Activated naive CD8-positive, alpha-beta T cell treated with anti-CD3 and anti-CD28 coated beads, Interleukin-2, amount 50 U/mL, for 24 hours (primary cell): ENCODE measurements at places on chromosomes 11 and 22.

GRCh38 chr11:38839071-38839470, 2241.0 kb upstream of the RAG2 start:
- DNase-seq, result no peak

DNA sequence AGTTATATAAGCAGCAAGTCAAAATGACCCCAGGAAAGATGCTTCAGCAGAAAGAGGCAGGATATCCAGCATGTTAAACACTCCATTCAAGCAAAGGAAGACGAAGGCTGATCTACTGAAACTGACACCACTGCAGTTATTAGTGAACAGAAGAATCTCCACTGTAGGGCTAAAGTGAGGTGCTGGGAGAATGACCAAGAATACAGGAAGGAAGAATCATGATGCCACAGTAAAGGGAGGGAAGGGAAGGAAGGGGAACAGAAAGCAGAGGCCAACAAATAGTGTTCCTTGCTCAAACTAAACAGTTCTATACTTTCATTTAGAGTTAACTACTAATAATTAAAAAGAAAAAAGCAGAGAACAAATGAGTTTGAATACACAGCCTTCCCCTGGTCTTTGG, 92.5 kb downstream of the SIK3 start:
- no peak for DNase-seq

DNA sequence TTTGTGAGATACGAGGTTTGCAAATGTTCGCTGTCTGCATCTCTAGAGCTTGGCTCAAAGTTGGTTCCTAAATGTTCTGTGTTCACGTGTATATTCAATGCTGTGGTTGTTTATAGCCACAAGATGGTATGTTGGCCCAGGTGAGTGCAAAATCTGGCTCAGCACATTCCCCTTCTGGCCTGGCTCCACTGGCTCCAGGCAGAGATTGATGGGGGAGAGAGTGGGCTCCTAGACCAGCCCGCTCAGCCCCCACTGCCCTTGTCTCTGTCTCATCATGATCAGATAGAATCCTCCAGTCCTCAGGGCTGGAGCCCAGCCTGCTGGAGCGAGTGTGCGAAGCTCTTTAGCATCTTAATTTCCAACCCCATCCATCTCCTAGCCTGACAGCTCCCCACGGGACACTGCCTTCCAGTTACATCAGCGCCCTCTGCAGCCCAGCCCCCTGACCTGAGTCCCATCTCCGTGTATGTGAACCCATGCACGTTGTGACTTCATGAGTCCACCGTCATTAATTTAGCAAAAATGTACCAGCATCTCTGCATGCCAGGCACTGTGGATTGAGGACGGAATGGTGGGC, 2.0 kb downstream of the P2RX3 start:
- DNase-seq, result no peak

GRCh38 chr11:48081151-48082010, 101.0 kb downstream of the PTPRJ start:
- DNase-seq, result peak; percentile 42

DNA sequence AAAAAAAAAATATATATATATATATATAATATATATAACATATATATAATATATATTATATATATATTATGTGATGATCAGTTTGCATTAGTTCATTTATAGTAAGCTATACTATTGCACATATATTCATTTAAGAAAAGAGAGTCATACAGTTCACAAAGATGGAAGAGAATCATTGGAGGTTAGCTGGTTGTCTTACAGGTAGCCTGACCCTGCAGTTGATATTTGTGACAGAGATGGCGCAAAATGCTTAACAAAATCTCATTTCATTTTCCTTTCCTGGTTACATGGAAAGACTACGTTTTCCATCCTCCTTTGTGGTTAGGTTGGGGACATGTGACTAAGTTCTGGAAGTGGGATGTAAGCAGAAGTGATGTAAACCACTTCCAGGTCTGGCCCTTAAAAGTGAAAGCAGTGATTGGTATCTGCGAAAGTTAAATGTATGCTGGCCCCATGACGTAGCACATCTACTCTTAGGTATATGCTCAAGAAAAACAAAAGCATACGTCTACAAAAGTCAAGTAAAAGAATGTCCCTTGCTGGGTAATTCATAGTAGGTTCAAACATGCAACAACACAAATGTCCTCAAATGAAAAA, 7.2 kb upstream of the TMEM135 start:
- DNase-seq, result no peak

DNA sequence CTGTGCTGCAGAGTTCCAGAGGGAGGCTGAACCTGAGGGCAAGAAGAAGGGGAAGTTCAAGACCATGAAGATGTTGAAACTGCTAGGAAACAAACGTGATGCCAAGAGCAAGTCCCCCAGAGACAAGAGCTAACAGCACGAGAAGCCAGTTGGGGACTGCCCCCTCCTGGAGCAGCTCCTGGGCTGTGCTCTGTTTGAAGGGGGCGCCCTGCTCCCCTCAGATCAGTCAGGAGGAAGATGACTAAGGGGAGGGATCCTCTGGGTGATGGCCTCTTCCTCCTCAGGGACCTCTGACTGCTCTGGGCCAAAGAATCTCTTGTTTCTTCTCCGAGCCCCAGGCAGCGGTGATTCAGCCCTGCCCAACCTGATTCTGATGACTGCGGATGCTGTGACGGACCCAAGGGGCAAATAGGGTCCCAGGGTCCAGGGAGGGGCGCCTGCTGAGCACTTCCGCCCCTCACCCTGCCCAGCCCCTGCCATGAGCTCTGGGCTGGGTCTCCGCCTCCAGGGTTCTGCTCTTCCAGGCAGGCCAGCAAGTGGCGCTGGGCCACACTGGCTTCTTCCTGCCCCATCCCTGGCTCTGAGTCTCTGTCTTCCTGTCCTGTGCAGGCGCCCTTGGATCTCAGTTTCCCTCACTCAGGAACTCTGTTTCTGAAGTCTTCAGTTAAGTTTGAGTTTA, 12.6 kb downstream of the C22orf23 start:
- no peak for DNase-seq

- no peak for DNase-seq
Observed at GRCh38 chr11:120261931-120262330, 22.0 kb downstream of the POU2F3 start.

DNA sequence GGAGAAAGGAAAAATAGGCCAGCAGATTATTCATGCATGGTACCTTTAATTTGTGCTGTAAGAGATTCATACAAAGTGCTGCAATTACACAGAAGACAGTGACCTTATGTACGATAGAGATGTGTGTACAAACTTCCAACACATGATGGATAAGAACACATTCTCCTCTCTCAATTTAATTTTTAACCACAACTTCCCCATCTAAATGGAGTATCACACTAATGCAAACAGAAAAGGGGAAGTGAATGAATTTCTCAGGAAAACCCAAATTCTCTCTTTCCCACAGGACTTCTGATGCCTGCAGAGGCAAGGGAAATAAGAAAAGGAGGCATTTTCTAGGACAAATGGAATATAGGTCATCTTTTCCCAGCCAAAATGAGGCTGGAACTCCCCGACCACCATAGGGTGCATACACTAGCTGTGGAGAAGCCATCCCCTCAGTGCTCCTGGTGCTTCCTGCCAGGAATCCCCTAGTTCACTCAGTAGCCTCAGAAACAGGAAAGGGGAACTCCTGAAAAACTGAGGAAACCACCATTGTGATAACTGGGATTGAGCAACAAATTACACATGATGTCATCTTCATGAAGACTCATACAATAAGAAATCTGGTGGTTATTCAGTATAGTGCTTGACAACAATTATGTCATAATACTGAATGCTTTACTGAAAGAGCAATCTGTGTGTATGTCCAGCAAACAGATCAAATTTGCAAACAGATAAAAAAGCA, 22.4 kb downstream of the MMP10 start:
- DNase-seq, result no peak

GRCh38 chr11:35746356-35747153, 84.0 kb downstream of the TRIM44 start:
- no peak for DNase-seq

DNA sequence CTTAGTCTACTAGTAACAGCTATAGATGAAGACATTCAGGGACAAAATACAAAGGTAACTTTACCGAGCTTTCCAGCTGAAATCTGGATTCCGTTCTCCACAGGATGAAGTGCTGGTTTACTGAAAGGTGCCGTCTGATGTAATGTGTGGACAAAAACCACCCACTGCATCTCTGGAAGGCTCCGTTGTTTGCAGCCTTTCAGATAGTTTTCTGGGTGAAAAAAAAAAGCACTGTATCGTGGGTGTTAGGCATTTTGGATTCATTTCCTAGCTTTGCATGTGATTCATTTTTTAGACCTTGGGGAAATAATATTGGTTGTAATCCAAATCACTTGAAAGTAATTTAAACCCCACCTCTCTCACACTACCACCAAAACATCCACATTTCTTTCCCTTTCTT, 10.4 kb downstream of the JAM3 start:
- no peak for DNase-seq

- no peak for DNase-seq
Observed at GRCh38 chr11:123588117-123588863, 66.1 kb downstream of the SCN3B start.

GRCh38 chr22:49553076-49553475, 274.6 kb downstream of the BRD1 start:
- no peak for DNase-seq

DNA sequence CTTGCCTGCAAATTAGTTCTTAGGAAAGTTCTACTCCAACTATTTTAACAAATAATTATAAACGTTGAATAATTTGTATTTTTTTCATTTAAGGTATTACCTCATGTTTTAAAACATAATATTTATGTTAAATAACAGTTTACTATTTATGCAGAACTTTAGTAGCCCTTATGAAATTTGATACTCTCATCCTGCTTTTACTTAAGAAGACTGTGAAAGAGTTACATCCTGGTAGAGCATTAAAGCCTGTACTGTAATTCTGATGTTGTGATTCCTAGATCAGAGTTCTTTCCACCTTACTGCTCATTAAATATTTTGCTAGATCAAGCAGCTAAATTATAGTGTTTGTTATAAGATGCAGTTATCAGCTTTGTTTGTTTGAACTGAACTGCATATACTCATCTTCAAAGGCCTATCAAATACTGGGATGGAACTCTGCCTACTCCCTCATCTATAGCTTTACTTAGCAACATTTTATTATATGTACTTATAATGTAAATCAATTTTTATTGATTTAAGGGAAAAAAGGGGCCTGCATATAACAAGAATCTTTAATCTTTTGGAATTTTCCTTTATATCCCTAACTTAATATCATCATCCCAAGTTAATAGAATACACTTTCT, 304.2 kb downstream of the DYNC2H1 start:
- no peak for DNase-seq

GRCh38 chr11:23542189-23542588, 681.9 kb upstream of the CCDC179 start:
- no peak for DNase-seq

GRCh38 chr11:120565466-120566155, 54.1 kb downstream of the GRIK4 start:
- no peak for DNase-seq

DNA sequence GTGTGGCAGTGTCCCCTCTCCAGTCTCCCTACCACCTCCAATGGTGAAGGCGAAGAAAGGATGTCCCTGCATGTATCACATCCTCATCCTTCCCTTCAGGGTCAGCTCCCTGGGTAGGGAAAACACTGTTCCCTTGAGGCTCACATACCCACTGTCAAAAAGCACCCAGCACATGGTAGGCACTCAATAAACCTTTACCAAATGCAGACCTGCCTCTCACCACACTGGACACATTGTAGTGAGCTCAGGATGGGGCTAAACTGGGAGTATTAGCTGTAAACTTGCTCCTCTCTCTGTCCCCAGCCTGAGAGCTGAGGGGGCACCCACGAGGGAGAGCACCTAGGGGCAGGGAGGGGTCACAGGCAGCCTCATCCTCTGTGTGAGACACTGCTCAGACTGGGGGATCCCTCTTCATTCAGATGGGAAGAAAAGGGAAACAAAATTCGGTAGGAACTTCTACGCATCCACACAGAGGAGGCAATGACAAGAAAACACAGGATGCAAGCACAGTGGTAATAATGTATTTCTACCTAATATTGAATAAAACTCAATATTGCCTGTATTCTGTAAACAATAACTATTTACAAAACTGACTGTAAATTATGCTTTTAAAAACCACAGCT, 101.6 kb upstream of the TOP3B start:
- no peak for DNase-seq

DNA sequence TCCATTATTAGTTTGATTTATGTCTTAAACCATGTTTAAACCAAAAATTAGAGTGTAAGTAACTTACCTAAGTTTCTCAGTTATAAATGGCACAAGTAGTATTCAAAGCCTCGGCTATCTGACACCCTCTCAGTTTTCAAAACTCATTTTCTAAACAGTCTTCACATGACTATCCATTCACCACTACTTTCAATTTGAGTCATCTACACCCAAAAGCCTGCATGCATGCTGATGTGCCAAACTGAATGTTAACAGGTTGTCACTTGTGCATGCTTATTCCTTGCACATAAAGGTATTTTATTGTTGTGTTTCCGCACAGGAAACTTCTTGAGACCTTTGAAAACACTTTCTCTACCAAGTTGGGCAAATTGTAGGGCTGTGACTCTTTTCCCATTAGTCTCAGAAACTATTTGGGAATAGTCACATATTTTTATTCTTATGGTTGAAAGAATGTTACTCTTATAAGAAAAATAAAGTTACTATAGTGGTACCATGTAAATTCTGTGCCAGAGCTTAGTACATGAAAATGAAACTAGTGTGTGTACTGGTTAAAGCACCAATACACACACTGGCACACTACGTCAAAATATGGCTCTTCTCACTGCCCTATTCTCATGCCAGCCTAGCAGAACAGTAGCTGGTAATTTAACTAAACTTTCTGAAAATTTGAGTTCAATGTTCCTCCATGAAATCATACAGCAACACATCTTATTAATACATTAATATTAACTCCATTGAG, 2.2 kb upstream of the OR51E2 start:
- DNase-seq, result no peak

DNA sequence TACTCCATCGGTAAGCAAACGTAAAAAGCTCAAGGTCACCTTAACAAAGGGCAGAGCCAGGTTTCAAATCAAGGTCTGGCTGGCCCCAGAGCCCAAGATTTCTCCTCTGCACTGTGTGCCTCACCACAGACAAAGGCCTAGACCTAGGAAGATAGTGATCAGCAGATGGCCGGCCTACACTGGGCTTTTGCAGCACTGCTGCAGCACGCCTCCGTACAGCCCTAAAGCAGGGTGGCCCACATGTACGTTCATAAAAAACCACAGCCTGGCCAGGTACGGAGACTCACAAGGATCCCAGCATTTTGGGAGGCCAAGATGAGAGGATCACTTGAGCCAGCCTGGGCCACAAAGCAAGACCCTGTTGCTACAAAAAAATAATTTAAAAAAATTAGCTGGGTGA, 106.3 kb upstream of the PITPNB start:
- DNase-seq, result no peak

DNA sequence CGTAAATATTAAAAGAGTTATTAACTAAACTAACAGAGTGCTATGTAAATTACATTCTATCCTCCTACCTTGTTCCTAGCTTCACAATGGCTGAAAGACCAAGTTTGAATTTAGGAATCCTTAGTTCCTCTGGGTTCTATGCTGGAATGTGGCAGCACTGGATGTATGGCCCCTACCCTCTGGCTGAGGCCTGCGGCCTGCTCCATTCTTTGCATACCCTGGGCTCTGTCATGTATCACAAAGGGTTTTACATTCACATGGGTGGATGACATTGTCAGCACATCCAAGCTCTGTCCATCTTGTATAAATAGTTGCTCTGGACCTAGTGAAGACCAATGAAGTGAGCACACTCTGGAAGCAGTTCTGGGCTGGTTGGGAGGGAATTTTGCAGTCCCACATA, 54.5 kb downstream of the AASDHPPT start:
- DNase-seq, result no peak

GRCh38 chr11:9276571-9276970, 11.4 kb upstream of the DENND5A start:
- DNase-seq, result no peak
